ENCODE measurements at places on chromosomes 5 and 9.

- no peak for DNase-seq
Measured at GRCh38 chr5:61304590-61305381, 27.3 kb upstream of the ZSWIM6 start.

GRCh38 chr9:78622126-78622525, 325.2 kb downstream of the PSAT1 start:
- DNase-seq, result no peak

GRCh38 chr9:33661176-33661575, 134.2 kb upstream of the PRSS3 start:
- no peak for DNase-seq

DNA sequence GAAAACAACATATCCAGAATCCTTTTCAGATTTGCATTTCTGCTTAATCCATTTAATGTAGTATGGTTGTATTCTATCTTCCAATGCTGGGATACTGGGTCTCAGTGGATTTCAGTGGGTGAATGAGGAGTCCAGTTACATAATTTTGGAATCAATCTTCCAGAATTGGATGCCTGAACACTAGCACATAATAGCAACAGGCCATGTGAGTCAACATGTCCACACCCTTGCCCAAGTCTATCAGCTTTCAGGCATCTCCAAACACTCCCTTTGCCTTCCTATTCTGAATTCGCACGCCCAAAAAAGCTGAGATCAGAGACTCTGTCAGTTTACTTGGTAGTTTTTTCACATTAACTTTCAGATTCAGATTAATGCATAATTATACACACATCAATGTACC, 202.6 kb downstream of the TSSK1B start:
- DNase-seq, result no peak

DNA sequence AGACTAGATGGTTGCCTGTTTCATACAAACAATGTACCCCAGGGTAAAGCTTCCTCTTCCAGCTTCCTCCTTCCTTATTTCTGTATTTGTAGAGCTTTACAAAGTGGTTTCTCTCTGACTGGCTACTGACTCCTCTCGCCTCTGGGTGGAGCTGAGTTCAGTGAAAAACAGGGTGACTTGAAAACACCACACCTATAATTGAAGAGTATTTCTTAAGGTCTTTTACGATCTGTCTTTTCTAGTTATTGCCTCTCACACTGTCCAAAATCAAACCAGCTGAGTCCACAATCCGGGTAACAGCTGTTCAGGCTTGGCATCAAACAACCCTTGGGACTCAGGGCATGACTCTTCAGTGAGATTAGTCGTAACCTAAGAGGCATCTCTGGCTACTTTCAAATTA, 200.4 kb downstream of the ARRDC3 start:
- no peak for DNase-seq

DNA sequence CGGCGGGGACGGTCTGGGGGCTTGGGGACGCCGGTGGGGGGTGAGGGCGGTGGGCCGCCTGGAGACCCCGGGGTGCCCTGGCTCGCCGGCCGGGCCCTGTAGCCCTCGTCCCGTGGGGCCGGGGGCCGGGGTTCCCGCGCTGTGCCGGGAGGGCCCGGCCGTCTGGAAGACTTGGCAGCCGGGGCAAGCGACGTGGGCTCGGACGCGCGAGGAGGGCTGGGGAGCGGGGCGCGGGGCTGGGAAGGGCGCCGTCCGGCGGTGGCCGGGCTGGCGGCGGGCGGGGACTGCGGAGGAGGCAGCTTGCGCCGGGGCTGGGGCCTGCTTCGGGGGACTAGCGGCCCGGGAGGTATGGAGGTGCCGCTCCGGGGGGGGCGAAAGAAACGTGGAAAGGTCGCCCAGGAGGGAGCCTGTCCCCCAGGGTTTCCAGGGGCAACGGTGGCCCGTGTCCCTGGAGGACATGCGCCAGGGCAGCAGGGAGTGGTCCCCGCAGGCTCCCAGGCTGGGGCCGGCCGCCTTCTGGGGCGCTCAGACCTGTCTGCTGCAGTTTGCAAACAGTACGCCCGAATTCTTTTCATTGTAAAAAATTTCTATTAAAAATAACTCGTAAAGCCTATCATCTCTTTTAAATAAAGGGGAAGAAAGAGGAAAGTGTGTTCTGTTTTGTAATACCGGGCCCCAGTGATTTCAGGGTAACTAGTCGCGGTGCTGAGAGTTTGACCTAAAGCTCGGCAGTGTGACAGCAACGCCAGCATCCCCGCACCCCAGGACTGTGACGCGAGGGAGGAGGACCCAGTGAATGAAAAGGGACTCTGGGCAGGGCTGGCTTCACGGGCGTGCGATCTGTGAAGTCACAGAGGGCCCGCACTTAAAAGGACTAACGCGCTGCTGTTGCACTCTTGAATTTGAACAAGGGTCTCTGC, 752 bp upstream of the ANKH start:
- DNase-seq, result no peak

DNA sequence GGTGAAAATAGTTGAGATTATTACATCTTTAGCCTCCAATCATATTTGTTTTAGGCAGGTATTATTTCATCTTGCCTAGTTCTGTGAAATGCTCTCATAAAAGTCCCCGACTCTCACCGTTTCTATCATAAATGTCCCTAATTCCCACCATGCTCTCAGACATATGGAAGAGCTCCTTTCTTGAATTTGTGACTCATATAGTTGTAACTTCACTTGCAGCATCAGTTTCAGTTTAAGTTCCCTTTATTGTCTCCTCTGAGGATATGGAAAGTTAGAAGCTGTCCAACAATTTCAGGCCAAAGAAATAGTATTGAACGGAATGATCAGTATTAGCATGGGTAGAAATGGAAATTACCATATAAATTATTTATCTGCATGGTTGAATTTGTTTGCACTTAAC, 187.5 kb upstream of the NR4A3 start:
- no peak for DNase-seq

GRCh38 chr5:147901599-147902039, 4.7 kb downstream of the C5orf46 start:
- DNase-seq, result no peak

All from non-pigmented ciliary epithelial cell (primary cell).